ENCODE measurements at places on chromosomes 12 and 14. TPM values are rescaled to one million over a fixed set of nuclear protein-coding genes. Genes with fewer than 3 reads are reported as not detected.

GRCh38 chr12:50626026-50626425 lies 121.2 kb downstream of the DIP2B start:
- no peaks in the 10 kb centered on the region for H3K27me3 ChIP-seq
- no peak overlapping the region for H3K27ac ChIP-seq
- H3K4me1 ChIP-seq = peaks cover 44% of the 10 kb centered on the region
- no peak for DNase-seq
- H3K36me3 ChIP-seq = peaks cover 32% of the 10 kb centered on the region
- H3K4me3 ChIP-seq = no peak overlapping the region

GRCh38 chr12:6211421-6211869 lies 11.2 kb downstream of the CD9 start:
- no peaks in the 10 kb centered on the region for H3K36me3 ChIP-seq
- peaks cover 6% of the 10 kb centered on the region for H3K4me1 ChIP-seq
- no peaks in the 10 kb centered on the region for H3K27me3 ChIP-seq
- no peak overlapping the region for H3K27ac ChIP-seq
- H3K4me3 ChIP-seq = no peak overlapping the region

DNA sequence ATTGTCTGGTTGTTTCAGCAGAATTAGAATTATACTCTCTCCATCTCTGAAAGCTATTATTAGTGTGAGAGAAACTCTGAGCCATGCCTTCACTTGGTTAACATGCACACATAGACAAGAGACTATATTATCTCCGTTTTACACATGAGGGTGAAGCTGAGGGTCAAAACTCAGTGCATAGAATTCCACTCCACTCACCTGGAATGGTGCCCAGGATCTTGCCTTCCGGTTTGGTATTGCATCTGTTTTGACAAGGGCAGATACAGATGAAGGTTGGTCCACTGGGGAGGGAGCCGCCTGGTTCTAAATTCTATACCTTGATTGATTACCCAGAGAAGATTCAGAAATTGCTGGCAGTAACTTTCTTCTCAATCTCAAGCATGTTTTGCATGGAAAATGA lies 149.5 kb upstream of the PELI2 start:
- H3K4me3 ChIP-seq = no peak overlapping the region
- no peaks in the 10 kb centered on the region for H3K36me3 ChIP-seq
- no peak overlapping the region for H3K27ac ChIP-seq
- H3K4me1 ChIP-seq = no peaks in the 10 kb centered on the region

DNA sequence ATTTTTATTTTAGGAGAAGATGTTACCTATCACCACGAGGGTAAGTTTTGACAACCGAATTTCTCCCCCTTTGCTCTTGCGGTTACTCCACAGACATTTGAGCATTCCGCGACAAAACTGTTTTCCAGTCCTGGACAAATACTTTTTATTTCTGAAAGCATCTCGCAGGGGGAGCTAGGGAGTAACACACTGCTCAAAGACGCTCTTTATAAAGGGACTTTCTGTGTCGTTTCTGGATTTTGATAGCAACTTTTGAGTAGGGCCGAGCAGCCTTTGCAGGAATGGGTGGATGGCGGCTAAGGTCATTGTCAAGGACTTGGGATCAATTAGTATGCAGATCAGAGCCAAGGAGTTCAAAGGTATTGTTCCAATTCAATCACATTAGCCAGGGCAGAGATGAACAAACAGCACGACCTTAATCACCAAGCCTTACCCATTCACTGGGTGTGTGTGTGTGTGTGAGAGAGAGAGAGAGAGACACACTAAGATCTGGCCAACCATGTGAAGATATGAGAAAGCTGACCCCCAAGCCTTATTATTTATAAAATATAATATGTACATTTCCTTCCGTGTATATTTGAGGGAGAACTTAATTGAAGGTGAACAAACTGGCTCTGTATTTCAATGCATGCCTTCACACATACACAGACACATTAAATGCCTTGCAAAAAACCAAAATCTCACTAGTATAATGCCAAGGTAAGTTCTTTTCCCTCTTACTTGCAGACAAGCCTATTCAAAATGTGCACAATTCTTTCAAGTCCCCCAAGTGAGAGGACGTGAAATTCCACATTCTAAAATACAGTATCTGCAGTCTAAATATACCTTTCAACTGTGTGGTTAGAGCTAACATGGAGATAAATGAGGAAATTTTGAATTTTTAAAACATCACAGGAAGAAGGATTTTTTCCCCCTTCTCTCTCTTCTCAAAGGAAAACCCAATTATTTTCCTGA lies 613.8 kb downstream of the VRK1 start:
- no peak for DNase-seq
- no peaks in the 10 kb centered on the region for H3K4me1 ChIP-seq
- H3K4me3 ChIP-seq = no peak overlapping the region
- H3K27ac ChIP-seq = no peak overlapping the region

- H3K4me3 ChIP-seq = no peak overlapping the region
- peaks cover 16% of the 10 kb centered on the region for H3K27me3 ChIP-seq
- H3K36me3 ChIP-seq = no peaks in the 10 kb centered on the region
- H3K4me1 ChIP-seq = peaks cover 4% of the 10 kb centered on the region
- peak; percentile 78 for DNase-seq
Measured at GRCh38 chr12:48165089-48165981, 8.0 kb upstream of the ASB8 start.

GRCh38 chr12:2624543-2625288 lies 170.1 kb upstream of the FKBP4 start:
- H3K27me3 ChIP-seq = peaks cover 21% of the 10 kb centered on the region
- H3K4me3 ChIP-seq = no peak overlapping the region
- no peak for DNase-seq
- no peaks in the 10 kb centered on the region for H3K36me3 ChIP-seq
- H3K27ac ChIP-seq = no peak overlapping the region
- H3K4me1 ChIP-seq = no peaks in the 10 kb centered on the region

GRCh38 chr12:88501972-88502938 lies 78.0 kb downstream of the KITLG start:
- no peak overlapping the region for H3K27ac ChIP-seq
- no peaks in the 10 kb centered on the region for H3K27me3 ChIP-seq
- no peaks in the 10 kb centered on the region for H3K36me3 ChIP-seq

- H3K27me3 ChIP-seq = peaks cover 22% of the 10 kb centered on the region
- no peak overlapping the region for H3K4me3 ChIP-seq
- no peak for DNase-seq
- H3K27ac ChIP-seq = no peak overlapping the region
- H3K4me1 ChIP-seq = peaks cover 11% of the 10 kb centered on the region
Measured at GRCh38 chr12:26303418-26303817, 108.0 kb downstream of the SSPN start.

DNA sequence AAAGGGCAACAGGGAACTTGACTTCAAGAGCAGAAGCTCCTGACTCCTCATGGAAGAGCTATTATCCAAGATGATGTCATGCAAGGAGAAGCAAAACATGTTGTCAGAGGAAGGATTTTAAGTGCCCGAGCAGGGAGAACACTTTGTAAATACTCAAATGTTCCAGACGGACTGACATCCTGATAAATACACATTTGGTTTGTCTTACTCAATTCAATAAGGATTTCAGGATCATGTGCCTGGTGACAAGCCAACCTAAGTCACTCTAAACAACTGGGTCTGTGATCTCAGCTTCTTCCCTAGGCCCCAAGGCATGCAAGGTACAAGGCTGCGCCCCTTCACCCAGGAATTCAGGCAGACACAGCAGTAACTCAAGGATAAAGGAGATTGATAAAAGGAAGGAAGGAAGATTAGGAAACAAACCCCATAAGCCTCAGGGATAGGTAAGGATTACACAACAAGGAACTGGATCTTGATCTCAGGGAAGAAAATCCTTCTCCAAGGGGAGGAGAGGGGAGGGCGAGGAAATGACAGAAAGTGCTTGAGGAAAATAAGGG lies 26.8 kb upstream of the CEBPE start:
- H3K4me3 ChIP-seq = no peak overlapping the region
- H3K4me1 ChIP-seq = no peaks in the 10 kb centered on the region
- H3K27ac ChIP-seq = no peak overlapping the region
- no peaks in the 10 kb centered on the region for H3K36me3 ChIP-seq
- H3K27me3 ChIP-seq = peaks cover 14% of the 10 kb centered on the region

GRCh38 chr12:109182041-109182839 lies 65.9 kb downstream of the ACACB start:
- no peak overlapping the region for H3K27ac ChIP-seq
- no peaks in the 10 kb centered on the region for H3K27me3 ChIP-seq
- H3K4me1 ChIP-seq = no peaks in the 10 kb centered on the region
- DNase-seq = no peak
- H3K4me3 ChIP-seq = no peak overlapping the region

GRCh38 chr12:1592444-1593173 lies 1.8 kb downstream of the FBXL14 start:
- H3K4me1 ChIP-seq = peaks cover 60% of the 10 kb centered on the region
- H3K36me3 ChIP-seq = peaks cover 40% of the 10 kb centered on the region
- DNase-seq = peak; percentile 76
- no peaks in the 10 kb centered on the region for H3K27me3 ChIP-seq
- H3K4me3 ChIP-seq = peak overlapping the region; percentile 96
- H3K27ac ChIP-seq = peak overlapping the region; percentile 90

DNA sequence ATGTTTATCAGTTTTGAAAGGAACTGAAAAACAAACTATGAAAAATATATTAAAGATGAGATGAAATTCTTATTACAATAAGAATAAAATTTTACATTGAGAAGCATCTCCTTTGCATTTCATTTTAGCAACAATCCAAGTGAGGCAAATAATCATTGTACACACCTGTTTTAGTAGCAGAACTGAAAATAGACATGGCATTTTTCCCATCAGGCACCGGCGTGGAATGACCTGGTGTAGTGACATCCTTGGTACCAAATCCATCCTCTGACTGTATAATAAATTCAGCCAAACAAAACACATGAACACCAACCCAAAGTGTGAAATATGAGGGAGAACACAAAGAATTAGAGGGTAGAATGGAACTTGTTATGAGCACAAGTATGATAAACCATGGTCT lies 271.4 kb downstream of the MED13L start:
- no peaks in the 10 kb centered on the region for H3K27me3 ChIP-seq
- H3K27ac ChIP-seq = no peak overlapping the region
- no peak overlapping the region for H3K4me3 ChIP-seq
- DNase-seq = no peak
- H3K4me1 ChIP-seq = no peaks in the 10 kb centered on the region

DNA sequence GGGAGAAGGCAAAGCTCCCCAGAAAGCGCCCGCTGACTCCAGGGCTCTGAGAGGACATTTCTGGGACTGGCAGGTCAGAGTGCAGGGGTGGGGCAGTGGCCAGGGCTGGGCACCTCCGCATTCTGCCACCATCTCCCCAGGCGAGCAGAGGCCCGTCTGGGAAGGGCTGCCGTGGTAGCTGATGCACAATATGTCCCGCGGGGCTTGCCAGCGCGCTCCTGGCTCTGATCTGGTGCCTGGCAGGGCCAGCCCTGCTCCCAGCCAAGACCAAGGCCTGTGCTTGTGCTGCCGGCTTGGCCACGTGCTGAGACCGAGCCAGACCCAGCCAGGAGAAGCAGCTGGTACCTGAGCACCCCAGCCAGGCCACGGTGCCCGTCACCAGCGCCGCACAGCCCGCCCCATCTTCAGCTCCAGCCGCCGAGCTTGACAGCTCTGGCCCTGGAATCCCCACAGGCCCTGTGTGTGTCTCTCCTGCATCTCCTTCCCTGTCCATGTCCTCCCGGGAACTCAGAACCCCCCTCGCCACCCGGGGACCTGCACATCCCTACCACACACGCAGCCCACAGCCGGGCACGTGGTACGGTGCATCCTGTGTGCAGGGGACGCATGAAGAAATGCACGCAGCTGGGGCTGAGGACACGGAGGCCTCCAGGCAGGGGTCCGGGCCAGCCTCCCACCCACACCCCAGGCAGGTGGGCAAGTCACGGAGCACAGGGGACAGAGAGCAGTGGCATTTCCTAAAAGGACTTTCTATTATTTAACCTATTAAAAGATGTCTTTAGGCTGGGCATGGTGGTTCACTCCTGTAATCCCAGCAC lies 68.6 kb upstream of the C14orf180 start:
- no peak overlapping the region for H3K27ac ChIP-seq
- H3K4me3 ChIP-seq = no peak overlapping the region
- no peak for DNase-seq
- no peaks in the 10 kb centered on the region for H3K36me3 ChIP-seq

DNA sequence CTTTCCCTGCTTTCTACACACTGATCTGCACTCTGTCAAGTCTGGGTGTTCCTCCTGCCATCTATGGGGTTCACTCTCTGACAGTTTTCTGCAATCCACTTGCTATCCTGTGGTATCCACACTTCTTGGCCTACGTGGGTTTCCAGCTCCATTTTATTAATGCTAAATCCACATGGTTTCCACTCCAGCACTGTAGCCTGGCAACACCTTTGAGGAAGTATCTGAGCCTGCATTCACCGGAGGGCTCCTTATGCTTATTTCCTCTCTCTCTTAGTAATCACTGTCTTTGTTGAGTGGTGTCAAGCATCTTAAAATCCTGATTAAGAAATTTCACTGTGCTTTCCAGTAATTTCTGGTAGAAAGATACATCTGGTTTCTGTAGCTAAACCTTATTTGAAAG lies 703.7 kb downstream of the TMEM121 start:
- H3K27me3 ChIP-seq = no peaks in the 10 kb centered on the region
- no peak overlapping the region for H3K27ac ChIP-seq
- no peak overlapping the region for H3K4me3 ChIP-seq
- DNase-seq = no peak
- peaks cover 42% of the 10 kb centered on the region for H3K4me1 ChIP-seq
- H3K36me3 ChIP-seq = peaks cover 2% of the 10 kb centered on the region

- peaks cover 7% of the 10 kb centered on the region for H3K27me3 ChIP-seq
- no peaks in the 10 kb centered on the region for H3K36me3 ChIP-seq
- H3K4me3 ChIP-seq = no peak overlapping the region
- no peak for DNase-seq
- no peak overlapping the region for H3K27ac ChIP-seq
Measured at GRCh38 chr12:19138551-19138950, 9.0 kb downstream of the PLEKHA5 start.

GRCh38 chr12:46585854-46586621 lies 213.5 kb upstream of the SLC38A2 start:
- H3K27ac ChIP-seq = peak overlapping the region; percentile 89
- peaks cover 54% of the 10 kb centered on the region for H3K36me3 ChIP-seq
- H3K27me3 ChIP-seq = no peaks in the 10 kb centered on the region
- peak; percentile 82 for DNase-seq
- H3K4me1 ChIP-seq = peaks cover 55% of the 10 kb centered on the region

- no peak overlapping the region for H3K4me3 ChIP-seq
- peak overlapping the region; percentile 94 for H3K27ac ChIP-seq
- peaks cover 94% of the 10 kb centered on the region for H3K4me1 ChIP-seq
- DNase-seq = no peak
- H3K36me3 ChIP-seq = peaks cover 36% of the 10 kb centered on the region
Measured at GRCh38 chr14:98169170-98169587, 1102.8 kb downstream of the BCL11B start.

Gene ZBTB1
- total RNA-seq = 66.7 TPM

Gene DAO
- not detected for total RNA-seq

Gene ANKRD33
- not detected for total RNA-seq

Gene IL22
- 0.42 TPM for total RNA-seq

Gene BHLHE41
- not detected for total RNA-seq

Gene VDR
- 17.3 TPM for total RNA-seq

Gene LALBA
- not detected for total RNA-seq

Gene TAS2R31
- 1.6 TPM for total RNA-seq

Gene OAS1
- total RNA-seq = 197 TPM

Gene NYNRIN
- 0.35 TPM for total RNA-seq

Gene MSRB3
- not detected for total RNA-seq
